Stimulated activated CD4-positive, alpha-beta T cell treated with anti-CD3 and anti-CD28 coated beads, Interleukin-1b, Interleukin-23, amount 100 ng/mL, for 4 hours (primary cell): ENCODE measurements at places on chromosomes 16 and 17.

DNA sequence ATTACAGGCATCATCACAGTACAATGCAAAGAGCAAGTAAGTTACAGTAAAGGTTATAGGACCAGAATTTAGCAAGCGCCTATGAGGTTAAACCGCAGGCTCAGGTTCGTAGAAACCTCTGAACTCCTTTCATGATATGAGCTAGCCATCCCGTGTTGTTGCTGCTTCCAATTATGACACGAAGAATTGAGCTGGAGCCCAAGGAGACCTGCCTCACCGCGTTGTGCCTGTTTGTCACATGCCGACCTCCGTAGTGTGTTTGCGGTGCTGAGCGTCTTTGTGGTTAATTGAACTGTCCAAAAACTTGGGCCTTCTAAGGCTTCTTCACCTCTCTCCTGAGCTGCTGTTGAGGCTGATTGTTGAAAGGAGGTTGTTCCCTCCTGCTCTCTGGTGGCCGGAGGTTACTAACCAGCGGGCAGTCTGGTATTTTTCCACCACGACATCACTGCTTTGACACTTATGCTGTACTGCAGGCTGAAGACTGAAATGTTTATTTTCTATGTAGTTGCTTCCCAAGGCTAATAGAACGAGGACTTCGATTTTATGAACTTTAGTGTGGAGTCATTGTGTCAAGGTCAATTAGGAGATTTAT, 67.5 kb downstream of the SEC14L1 start:
- no peak for DNase-seq

- DNase-seq, result no peak
Measured at GRCh38 chr16:31842864-31843263, 30.7 kb upstream of the ZNF267 start.

DNA sequence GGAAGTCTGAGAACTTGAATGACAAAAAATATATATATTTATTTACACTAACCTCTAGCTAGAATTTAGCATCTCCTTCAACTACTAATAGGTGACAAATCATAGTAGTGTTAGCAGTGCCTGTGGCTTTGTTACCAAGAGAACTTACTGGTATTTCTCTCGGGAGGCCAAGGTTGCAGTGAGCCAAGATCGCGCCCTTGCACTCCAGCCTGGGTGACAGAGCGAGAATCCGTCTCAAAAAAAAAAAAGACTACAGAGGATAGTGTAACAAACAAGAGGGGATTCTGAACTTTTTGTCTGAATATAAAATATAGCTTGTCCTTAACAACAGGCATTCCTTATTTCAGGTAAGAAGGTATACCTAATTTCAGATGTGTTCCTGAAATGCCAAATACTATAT, 1.3 kb upstream of the SUZ12 start:
- DNase-seq, result no peak

DNA sequence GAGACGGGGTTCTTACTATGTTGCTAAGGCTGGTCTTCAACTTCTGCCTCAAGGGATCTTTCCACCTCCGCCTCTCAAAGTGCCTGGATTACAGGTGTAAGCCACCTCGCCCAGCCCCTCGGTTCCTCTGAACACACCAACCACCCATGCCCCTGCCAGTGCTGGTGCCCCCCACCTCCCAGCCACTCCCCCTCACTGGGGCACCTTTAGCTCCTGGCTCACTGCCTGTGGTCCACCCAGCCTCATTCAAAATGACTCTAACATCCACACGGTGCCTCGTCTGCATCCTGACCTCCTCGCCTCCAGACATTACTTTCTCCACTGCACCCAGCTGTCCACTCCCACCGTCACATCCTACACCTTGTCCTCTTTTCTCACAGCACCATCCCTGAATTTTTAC, 55.3 kb downstream of the ARHGAP27 start:
- no peak for DNase-seq

DNA sequence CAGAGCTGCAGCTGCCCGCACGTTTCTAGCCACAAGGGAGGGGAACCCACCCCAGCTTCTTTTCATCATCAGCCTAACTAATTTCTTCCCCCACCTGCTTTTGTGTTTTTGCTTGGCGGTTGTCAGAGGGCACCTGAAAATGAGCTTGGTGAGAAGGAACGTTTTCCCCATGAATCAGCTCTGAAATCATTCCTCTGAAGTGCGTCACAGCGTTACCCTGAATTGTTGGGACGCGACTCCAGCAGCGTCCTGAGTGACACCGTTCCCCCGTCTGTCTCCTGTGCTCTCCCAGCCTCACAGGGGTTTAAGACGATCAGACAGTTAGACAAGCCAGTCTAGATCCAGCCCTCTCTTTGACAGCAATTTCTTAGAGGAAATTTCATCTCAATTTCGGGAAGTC, 722.9 kb upstream of the EEF2KMT start:
- DNase-seq, result no peak

- no peak for DNase-seq
Measured at GRCh38 chr16:66746048-66746447, 5.4 kb downstream of the DYNC1LI2 start.
